ENCODE measurements at places on chromosomes 2 and 18.

DNA sequence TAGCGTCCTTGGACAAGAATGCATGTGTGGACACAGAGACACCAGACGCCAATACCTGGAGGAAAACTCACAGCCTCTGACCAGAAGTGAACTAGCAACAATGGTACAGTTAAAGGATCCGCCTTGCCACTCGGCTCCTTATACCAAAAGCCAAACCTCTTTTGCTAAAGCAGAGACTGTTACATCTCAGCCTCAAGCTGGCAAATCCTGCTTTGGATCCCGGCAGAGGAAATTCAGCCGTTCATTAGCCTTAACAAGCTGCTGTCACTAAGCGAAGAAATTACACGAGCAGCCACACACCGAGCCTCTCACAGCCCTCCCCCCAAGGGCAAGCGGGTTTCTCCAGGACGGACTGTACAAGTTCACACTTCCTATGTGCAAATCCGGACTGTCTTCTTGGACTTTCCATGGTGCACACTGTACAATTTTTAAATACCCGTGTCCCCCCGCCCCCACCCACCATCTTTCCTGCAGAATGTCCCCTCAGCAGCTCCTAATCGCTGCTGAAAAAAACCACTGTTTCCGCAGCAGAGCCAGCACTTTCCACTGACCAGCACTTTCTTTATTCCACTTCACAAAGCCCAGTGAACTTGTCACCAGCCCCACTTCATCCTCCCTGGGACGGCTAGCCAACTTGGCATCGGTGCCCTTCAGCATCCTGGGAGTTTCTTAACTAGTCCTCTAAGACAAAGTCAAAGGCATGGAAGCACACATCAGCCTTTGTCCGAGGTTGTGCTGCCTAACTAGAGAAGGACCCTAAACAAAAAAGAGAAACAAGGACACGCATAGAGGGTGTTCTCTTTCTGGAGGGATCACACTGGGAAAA is 1.5 kb downstream of the KLF7 start:
- peak; percentile 15 for DNase-seq

- no peak for DNase-seq
Measured at GRCh38 chr18:13568443-13569392, 157.6 kb downstream of the FAM210A start.

GRCh38 chr18:8996771-8997432 is 105.6 kb upstream of the NDUFV2 start:
- DNase-seq = no peak

GRCh38 chr2:182581196-182581935 is 134.7 kb upstream of the DNAJC10 start:
- DNase-seq = no peak

DNA sequence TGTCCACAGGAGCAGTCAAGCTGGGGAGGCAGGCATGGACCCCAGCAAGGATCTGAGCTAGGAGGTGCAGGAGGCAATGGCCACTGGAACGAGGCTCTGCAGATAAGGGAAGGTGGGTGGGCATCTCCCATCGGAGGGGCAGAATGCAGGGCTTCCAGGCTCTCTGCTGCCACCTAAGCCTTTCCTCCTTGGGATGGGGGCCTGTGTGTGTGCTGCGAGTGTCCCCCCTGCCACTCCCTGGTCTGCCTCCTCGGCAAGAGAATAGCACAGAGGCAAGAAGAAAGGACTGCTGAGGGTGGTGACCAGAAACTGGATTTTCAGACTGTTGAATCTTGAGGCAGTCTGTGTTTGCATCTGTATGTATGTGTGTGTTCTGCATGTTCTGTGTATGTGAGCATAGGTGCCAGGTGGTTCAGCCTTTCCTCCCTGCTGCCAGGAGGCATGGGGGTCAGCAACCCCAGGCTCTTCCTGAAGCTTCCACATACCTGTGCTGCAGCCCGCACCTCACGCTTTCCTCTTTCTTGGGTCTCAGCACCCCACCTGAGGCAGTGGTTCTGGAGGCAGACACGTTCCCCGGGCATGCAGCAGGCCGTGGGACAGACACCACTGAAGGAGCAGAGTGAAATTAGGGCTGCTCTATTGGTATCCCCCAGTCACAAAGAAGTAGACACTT is 86.7 kb downstream of the EPAS1 start:
- DNase-seq = no peak

DNA sequence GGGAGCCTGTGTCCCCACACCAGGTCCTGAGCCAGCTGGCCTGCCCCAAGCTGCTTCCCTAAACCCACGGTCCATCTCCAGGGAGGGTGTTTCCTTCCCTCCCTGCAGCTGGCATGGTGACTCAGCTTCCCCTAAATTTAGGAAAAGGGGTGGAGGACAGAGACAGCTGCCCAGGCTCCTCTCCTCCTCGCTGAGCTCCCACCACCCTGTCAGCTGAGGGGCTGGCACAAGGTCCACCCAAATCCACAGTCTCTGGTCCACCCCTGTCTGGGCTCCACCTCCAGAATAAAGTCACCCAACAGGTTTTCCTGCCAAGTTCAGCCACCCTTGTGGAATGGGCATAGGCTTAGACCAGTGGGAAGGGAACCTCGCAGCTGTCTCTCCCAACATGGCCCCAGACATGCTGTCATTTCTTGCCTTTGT is 156.5 kb downstream of the TNS1 start:
- no peak for DNase-seq

- DNase-seq = no peak
Measured at GRCh38 chr18:54551590-54551989, 39.5 kb upstream of the DYNAP start.

- no peak for DNase-seq
Measured at GRCh38 chr2:163207693-163208370, 369.3 kb upstream of the KCNH7 start.

DNA sequence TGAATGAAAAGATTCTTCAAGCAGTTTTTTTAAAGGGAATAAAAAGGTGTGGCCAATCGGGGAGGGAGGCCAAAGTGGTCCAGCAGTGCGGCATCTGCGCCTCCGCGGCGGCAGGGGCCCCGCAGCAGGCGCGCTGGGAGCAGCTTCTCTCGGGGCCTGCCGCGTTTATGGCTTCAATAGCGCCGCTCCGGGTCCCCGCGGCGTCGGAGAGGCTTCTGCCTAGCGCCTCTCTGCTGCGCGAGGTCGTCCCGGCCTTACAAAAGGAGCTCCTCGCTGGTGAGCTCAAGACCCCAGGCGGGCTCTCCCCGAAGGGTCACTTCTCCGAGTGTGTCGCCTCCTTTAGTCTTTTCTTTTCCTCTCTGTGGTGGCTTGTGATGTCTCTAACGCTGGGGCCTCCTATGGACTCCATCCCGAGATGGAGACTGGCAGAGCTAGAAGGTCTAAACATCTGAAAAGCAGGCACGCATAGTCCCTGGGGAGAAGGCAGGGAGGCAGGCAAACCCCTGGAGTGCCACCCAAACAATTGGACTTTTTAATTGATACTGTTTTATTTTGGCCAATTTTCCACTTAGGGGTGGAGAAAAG is 67.1 kb downstream of the SUMO1 start:
- DNase-seq = no peak

- DNase-seq = no peak
Measured at GRCh38 chr2:237378650-237379049, 35.3 kb downstream of the COL6A3 start.

DNA sequence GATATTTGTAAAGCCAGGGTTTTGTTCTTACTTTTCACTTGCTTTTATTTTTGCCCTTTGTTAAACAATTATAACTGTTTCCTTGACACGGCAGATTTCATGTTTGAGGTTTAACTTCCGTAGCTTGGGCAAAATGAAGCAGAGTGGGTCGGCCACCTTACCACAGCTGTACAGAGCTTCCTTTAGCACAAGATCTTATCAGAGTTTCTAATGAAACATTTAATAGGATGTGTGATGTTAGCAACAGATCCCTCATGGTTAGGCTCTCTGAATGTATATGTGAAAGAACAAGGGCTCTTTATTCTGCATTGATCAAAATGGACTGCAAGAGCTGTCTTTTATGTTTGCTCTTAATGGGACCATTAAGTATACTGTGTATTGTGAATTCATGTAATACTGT is 22.3 kb downstream of the RNF125 start:
- DNase-seq = no peak

DNA sequence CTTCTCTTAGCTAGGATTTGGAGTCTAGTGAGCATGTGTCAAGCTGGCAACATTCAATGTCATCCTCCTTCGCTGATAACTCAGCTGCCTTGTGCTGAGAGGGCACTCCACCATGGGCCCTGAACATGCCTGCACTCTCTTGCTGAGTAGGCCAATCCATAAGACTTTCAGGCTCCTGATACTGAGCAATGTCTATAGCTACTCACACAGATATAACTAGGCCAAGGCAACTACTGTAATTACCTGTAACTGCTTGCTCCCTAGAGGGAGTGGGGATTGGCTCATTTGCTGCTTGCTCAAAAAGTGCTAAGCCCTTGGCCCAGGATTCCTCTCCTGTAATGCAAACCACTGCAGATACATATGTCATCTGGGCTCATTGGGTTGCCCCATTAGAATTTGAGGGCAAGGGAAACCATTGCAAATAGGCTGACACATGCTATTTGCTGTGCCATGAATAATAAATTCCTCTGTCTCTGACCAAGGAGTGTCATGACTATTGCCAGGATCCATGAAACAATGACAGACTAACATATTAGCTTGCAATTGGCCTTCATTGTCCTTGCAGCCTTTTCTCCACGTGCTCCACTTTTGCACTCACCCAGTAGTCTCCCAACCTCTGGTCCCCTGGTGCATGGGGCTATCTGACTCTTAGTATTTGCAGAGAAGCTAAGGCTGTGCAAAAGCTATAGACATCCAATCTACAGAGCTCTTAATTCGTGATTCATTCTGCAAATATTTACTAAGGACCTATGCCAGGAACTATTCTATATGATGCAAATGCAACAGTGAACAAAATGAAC is 36.9 kb upstream of the BMPR2 start:
- no peak for DNase-seq

DNA sequence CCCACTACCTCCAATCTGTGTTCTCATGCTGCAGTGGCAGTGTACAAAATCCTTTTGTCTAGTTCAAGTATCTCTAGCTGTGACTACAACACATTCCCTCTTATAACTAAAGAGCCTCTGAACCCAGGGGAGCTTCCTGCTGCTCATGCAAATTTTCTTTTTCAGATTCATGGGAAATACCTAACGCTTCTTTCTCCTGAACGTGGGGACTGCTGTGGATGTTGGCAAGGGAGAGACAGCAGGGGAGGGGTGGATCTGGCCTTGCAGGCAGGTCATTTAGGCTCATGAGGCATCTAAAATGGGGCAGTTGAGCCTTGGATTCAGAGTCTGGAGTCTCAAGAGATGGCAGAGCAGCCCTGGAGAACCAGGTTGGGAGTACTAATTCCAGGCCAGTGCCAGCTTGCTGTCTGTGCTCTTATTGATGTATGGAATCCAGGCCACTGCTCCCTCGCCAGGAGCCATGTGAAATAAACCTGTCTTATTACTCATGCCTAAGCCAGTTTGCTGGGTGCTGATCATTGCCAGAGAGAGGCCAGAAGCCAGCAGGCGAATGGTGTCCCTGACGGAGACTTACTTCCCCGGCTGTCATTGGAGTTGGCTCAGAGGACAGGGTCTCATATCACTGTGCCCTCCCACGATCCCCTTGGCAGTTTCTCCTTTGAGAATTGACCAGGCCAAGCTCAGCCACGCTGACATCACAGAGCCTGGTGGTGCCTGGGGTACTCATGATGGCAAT is 29.2 kb upstream of the TNP1 start:
- peak; percentile 40 for DNase-seq

DNA sequence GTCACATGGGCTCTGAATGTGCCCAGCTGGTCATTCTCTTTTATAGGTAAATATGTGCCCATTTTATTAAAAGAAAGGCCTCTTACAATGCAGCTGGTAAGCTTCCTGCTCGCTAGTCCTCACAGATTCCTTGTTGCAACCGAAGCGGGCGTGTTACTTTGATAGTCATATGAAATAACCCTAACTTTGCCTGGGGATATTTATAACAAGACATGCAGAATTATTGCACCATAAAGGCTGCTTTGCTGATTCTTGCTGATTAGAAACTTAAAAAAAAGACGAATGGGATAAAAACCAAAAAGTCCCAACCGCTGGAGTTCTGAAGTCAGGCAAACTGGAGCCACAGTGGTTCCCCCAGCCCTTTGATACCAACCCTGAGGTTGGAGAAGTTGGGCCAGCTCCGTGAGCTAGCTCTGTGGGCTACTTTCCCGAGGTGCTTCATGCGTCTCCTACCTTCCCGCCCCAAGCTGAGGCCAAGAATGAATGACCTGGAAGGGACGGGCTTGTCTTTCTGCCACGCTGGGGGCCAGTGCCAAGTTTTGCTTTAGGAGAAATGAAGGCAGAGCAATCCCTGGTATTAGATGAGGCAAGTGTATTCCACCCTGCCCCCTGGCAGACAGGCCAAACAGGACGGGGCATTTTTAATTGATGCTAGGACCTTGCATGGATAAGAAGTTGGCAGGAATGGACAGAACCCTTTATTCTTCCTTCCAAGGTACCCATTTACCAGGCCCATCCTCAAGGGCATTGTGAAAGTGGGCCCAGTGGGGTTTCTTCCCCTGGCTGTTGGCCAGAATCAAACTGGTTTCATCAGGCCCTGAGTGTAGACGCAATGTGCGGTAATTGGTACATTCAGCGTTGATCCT is 140.4 kb downstream of the KCTD1 start:
- DNase-seq = no peak

GRCh38 chr2:172949522-172949921 is 126.1 kb upstream of the MAP3K20 start:
- DNase-seq = no peak

DNA sequence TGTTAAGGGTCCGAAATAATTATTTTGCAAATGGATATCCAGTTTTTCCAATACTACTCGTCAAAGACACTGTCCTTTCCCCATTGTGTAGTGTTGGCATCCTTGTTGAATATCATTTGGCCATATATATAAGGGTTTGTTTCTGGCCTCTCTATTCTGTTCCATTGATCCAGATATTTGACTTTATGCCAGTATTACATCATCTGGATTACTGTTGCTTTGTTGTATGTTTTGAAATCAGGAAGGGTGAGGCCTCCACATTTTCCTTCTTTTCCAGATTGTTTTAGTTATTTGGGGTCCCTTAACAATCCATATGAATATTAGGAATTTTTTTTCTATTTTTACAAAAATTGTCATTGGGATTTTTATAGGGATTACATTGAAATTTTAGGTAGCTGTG is 244.1 kb downstream of the GPD2 start:
- DNase-seq = no peak

GRCh38 chr2:238420442-238420841 is 6.3 kb upstream of the ASB1 start:
- DNase-seq = no peak

- DNase-seq = no peak
Measured at GRCh38 chr2:47029737-47030524, 114.3 kb upstream of the MCFD2 start.

DNA sequence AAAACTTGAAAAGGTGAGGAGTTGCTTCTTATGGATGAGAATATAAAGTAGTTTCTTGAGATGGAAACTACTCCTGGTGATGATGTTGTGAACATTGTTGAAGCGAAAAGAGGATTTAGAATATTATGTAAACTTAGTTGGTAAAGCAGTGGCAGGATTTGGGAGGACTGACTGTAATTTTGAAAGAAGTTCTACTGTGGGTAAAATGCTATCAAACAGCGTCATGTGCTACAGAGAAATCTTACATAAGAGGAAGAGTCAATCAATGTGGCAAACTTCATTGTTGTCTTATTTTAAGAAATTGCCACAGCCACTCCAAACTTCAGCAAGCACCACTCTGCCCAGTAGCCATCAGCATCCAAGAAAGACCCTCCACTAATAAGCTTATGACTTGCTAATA is 112.9 kb upstream of the ZEB2 start:
- no peak for DNase-seq

All from thoracic aorta (tissue), 2 donors.